ENCODE measurements at places on chromosomes 5 and 9. TPM values are rescaled to one million over a fixed set of nuclear protein-coding genes. Genes with fewer than 3 reads are reported as not detected.

GRCh38 chr5:82278711-82279370 lies 687 bp upstream of the RPS23 start:
- no peak for DNase-seq

- DNase-seq: no peak
Observed at GRCh38 chr9:99180662-99181061, 41.1 kb downstream of the ALG2 start.

Gene IGIP
- 3.5 TPM for total RNA-seq

GRCh38 chr5:179251276-179251969 lies 93.8 kb downstream of the ADAMTS2 start:
- DNase-seq: no peak
